NCI-H1694 (cell line): ENCODE measurements at places on chromosomes 4 and X.

GRCh38 chrX:26889574-26889973, 573.6 kb downstream of the PPP4R3C start:
- DNase-seq = no peak

- DNase-seq = no peak
These were observed 10.3 kb upstream of the TMPRSS11A start for GRCh38 chr4:67973608-67974007.

DNA sequence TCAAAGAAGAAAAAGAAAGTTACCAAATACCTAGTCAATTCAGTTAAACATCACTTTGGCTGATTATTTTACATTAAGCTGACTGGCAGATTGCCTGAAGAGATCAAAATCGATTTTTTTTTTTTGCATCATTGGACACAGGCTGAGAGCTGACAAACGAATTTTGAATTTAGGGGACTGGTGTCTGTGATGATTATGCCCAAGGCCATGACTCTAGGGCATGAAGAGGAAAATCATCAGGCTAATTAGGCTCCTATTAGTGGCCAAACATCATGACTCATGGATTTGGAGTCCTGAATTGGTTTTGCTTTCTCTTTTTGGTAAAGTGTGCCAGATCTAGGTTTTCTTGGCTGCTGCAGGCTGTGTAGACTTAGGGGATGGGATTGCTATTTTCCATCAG, 829.3 kb upstream of the LCORL start:
- DNase-seq = no peak

GRCh38 chr4:80365928-80366327, 30.4 kb downstream of the CFAP299 start:
- DNase-seq = peak; percentile 56

DNA sequence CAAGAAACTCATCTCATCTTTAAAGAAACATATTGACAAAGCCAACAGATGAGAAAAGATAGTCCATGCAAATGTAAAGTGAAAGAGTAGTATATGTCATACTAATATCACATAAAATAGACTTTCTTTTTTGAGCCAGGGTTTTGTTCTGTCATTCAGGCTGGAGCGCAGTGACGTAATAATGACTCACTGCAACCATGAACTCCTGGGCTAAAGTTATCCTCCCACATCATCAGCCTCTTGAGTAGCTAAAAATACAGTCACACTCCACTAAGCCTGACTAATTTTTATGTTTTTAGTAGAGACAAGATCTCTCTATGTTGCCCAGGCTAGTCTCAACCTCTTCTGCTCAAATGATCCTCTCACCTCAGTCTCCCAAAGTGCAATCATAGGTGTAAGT, 51.8 kb upstream of the TRAM1L1 start:
- no peak for DNase-seq

- DNase-seq = no peak
These were observed 41.5 kb upstream of the HPRT1 start for GRCh38 chrX:134418317-134419113.

- DNase-seq = no peak
These were observed 2.0 kb downstream of the RELL1 start for GRCh38 chr4:37684154-37684553.

DNA sequence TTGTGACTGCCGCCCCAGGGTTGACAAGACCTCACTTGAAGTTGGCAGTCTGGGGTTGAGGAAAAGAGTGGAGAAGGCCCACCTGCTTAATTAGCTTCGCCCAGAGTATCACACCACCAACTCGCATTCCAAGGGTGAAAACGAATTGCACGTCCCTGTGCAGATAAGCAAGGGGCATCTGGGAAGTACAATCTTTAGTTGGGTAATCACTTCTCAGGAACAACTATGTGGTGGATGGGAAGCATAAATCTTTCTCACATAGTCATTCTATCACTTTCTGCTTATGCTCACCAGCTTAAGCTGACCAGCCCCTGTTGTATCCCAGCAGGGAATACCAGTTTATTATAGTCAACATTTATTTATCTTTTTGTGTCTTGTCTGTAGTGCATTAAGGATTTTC, 14.3 kb downstream of the SPCS3 start:
- DNase-seq = no peak

DNA sequence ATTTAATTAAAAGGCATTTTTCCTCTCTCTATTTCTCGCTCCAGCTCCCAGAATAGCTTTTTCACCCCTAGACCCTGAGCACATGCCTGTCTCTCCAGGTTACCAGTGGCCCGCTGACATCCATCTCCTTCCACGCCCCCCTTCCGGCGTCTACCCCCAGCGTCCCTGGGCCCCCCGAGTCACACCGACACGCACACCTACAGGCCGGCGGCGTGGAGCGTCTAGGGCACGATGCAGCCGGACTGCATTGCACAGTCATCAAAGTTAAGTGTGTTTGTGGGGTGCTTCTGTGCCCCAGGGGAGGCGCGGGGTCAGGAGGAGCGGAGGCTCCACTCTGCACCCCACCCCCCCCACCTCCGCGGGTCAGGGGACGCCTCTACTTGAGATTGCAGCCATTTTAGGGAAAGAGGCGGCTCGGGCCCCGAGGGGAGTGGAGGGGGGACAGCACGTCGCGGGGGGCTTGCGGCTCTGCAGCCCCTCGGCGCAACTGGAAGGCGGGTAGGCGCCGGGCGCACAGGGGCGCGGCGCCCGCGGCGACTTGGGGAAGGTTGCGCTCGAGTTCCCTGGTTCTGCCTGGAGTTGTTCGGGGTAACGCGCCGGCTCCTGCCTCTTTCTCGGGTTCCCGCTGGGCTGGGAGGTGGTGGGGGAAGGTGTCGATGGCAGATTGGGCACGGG, 112.7 kb downstream of the DHX15 start:
- DNase-seq = no peak

- DNase-seq = no peak
These were observed 18.0 kb downstream of the FAM184B start for GRCh38 chr4:17763416-17763815.

- DNase-seq = no peak
These were observed 93.7 kb upstream of the ZNF827 start for GRCh38 chr4:146032234-146032860.

DNA sequence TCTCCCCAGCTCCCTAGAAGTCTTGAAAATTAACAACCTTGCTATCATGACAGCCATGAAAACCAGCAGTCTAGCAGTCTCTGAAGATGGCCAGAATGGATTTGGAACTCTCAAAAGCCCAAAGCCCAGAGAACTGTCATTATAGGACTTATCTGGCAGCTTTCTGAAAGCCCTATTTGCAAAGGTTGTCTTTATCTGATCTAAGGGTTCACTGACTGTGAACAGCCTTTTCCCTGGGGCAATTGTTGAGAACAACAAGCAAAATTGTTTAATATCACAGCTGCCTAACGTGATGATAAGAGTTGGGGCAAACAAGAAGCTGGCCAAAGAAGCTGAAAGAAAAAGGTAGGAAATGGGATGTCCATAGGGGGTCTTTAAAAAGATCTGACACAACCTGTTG, 20.9 kb upstream of the KLHL8 start:
- DNase-seq = no peak

DNA sequence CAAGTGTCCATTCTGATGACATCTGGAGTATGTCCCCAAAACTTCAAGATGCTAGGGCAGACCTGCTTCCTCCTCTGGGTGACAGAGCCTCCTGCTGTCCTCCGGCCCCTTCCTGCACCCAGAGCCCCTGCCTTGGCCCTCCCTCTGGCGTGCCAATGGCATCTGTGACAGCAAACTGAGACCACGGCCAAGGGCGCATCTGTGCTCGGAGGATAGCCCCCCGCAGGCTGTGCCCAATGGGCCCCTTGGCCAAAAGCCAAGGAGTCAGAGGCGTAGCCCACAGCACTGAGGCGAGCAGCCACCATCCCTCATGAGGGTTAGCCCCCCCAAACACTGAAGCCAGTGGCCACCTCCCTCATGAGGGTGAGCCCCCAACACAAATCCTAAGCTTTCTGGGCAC, 7.9 kb downstream of the LRPAP1 start:
- DNase-seq = no peak

- peak; percentile 44 for DNase-seq
These were observed at the start of gene PRRG1 for GRCh38 chrX:37349221-37350033. Gene PRRG1 (plus strand): TSS chrX:37349364. CDS start chrX:37406250, 56,886 bp downstream.

DNA sequence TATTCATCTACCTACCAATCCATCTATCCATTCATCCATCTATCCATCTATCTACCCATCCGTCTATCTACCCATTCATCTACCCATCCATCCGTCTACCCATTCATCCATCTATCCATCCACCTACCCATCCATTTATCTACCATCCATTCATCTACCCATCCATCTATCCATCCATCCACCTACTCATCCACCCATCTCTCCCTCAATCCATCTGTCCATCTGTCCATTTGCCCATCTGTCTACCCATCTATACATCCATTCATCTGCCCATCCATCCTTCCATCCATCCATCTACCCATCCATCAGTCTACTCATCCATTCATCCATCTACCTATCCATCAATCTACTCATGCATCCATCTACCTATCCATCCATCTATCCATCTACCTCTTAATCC, 126.8 kb upstream of the PSAPL1 start:
- no peak for DNase-seq

GRCh38 chr4:140802591-140802990, 46.4 kb upstream of the TBC1D9 start:
- no peak for DNase-seq

DNA sequence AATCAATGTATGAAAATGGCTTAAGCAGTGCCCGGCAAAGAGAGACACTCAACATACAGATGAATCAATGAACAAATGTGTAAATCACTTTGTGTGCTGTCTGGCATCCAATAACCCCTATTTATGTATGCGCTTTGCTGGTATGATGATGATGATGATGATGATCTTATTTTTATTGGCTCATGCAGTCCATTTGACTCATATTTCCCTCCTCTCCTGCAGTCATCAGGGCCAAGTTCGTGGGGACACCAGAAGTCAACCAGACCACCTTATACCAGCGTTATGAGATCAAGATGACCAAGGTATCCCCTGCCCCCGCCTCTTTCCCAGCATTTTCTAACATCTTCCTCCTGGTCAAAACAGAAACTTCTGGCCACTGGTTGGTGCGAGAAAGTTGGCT, 2.5 kb downstream of the TIMP1 start:
- no peak for DNase-seq

DNA sequence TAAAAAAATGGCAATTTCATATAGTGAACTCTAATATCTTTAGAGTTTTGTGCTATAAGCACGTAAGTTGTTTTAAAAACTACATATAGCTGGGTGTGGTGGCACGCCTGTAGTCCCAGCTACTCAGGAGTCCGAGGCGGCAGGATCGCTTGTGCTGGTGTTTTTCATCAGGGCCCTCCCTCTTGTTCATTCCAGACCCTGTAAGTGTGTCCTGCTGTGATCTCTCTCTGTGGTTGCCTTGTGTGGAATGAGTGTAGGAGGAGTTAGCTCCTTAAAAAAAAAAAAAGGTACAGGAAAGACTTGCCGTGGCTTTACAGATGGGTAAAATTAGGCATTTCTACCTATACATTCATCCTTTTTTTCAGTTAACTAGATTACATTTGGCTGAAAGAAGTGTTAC, 35.4 kb downstream of the RBBP7 start:
- DNase-seq = no peak

- no peak for DNase-seq
These were observed 80.0 kb downstream of the KCTD8 start for GRCh38 chr4:44368413-44369167.

GRCh38 chr4:55326629-55327028, 19.4 kb upstream of the SRD5A3 start:
- DNase-seq = no peak

DNA sequence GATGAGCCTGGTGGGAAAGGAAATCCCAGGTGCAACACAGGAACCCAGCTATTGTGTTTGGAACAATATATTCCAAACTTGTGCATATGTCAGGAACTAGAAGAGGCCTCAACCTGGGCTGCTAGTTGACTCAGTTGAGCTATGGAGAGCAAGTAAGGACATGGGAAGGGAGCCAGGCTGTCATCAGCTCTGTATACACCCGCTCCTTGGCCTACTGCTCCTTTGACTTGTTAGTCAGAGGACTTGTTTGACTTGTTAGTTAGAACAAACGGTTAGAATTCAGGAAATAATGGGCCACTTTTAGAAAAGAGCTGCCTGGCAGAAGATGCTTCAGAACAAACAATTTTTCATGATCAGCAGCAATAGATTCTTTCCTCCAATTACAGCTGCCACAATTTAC, 76.4 kb downstream of the CBLL2 start:
- DNase-seq = no peak

DNA sequence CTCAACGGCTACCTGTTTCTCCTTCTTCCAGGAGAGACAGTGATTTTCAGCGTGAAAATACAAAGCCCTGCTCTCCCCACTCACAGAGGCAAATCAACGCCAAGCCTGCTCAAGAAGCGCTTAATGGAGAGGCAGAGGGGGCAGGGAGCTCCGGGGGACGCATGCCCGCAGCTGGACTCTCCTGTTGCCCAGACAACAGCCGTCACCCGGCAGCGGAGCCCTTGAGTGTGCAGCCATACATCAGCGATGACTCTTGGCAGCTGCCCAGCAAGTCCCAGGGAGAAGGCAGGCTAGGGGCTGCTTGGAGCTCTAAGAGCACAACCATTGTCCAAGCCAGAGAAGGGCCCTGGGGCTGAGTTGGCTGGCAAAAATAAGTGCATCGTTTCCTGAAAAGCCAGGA, 71.0 kb upstream of the AFAP1 start:
- peak; percentile 28 for DNase-seq

DNA sequence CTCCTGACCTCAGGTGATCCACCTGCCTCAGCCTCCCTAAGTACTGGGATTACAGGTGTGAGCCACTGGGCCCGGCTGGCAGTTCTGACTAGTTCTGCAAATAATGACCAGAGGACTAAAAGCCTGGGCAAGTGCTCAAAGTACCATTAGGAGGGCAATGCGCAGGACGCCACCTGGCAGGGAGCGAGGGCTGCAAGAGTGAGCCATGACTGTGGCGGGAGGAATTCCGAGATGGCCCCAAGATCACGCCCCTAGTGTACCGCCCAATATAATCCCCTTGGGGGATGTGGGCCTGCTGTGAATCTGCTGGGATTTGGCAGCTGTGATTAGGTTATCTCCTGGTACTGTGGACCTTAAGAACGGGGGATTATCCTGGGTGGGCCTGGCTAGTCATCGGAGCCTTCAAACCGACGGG, 26.2 kb upstream of the GPR78 start:
- no peak for DNase-seq

DNA sequence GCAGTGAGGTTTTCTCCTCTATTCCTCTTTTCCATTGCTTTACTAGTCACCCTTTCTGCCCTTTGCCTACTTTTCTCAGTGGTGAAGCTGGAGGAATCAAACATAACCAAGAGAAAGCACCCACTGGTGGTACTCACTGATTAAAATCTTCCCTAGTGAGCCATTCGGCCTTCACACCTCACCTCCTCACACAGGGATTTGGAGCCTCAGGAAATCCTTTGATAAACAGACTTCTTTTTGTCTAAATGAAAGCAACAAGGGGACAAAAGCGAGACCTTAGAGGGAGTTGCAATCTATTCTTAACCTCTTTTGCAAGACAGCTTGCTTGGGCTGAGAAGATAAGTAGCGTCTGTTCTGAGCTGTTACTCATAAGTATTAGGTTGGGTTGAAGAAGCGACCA, 572.6 kb downstream of the ZNF674 start:
- DNase-seq = no peak

DNA sequence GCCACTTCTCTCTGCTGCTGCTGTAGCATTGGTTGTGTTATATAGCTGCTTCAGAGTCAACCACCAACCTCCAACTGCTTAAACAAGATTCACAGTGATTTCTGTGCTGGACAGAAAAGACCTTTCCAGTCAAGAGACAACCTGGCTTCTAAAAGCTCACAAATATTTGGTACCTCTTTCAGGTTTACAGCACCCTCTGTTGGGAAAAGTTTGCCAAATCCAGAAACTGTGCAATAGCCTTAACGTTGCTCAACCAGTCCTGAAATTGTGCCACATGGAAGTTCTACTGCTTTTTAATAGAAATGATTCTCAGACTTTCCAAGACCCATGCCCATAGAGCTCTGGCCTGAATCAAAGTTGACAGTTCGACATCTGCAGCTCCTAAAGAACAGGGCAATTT, 842.1 kb upstream of the HTR2C start:
- DNase-seq = no peak
